ENCODE measurements at places on chromosomes 16 and 17.

DNA sequence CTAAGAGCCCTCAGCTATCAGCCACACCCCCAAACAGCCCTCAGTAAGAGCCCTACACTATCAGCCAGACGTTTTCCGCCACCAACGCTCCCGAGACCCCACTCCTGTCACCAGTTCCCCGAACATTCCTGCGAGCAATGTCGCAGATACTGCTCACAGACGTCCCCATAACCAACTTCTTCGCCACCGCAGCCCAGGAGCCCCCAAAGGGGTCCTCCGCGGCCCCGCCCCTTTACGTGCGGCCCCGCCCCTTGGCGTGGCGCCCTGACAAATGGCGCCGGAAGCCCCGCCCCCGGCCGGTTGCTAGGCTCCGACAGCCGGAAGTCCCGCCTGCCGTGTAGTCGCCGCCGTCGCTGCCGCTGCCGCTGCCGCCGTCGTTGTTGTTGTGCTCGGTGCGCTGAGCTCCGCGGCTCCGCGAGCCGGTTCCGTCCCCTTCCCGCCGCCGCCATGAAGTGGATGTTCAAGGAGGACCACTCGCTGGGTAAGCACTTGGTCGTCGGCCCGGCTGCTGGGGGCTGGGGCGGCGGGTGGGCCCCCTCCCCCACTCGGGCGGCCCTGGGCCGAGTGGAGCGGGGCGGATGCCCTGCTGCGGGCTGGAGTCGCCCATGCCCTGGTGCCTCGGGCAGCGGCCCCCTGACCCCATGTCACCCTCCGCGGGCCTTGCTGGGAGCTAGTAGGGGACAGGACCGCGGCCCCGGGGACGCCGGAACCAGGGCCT, at the start of gene GABARAPL2:
Gene GABARAPL2 (plus strand): TSS at position 340 of the 718 bp plus-strand sequence. CDS start 108 bp downstream, at position 448.
- DNase-seq: peak; percentile 19

DNA sequence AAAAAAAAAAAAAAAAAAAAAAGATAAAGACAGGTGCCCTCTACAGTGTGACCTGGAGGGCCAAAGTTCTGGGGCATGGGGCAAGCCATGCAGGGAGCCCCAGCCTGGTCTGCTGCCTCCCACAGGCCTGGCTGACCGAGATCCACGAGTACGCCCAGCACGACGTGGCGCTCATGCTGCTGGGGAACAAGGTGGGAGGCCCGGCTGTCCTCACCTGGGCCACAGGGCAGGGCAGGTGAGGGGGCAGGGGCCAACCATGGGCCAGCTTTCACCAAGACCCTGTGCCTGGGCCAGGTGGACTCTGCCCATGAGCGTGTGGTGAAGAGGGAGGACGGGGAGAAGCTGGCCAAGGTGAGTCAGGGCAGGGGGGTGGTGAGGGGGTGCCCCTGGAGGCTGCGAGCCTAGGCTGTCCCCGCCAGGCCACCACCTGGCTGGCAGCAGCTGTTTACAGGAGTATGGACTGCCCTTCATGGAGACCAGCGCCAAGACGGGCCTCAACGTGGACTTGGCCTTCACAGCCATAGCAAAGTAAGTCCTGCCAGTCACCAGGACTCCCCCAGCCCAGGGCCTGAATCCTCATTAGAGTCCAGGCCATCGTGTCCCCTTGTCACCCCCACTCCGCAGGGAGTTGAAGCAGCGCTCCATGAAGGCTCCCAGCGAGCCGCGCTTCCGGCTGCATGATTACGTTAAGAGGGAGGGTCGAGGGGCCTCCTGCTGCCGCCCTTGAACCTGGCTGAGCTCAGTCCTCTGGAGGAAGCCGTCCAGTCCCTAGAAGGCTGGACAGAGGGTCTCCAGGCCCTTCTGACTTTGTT, 2.7 kb upstream of the TRAF7 start:
- DNase-seq: no peak

DNA sequence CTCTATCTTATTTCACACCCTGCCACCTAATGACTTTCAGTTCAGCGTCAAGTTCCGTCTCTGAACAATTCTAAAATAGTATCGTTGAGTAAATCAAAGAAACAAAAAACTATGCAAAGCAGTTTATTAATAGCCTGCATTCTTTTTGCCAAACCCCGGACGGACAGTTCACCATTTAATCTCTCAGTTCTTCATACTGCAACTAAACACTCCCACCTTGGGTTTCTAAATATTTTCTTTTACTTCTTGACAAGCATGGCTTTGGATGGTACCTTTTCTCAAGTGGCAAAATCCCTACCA, 1.2 kb downstream of the MYH11 start:
- no peak for DNase-seq

GRCh38 chr17:2214929-2215615, 88.5 kb downstream of the SMG6 start:
- no peak for DNase-seq

Measured in NCI-H2029 treated with DMSO at 0.1 percent for 48 hours (cell line).